ENCODE measurements at places on chromosomes 6 and 20. TPM values are rescaled to one million over a fixed set of nuclear protein-coding genes. Genes with fewer than 3 reads are reported as not detected.
A peak's percentile ranks its signal among the peaks of the same experiment; 100 is the strongest.

EDN1 gene
- total RNA-seq, result 10.6 TPM

PGK2 gene
- not detected for total RNA-seq

PLCB1 gene
- 10.8 TPM for total RNA-seq

RAET1L gene
- total RNA-seq, result not detected

DCDC2 gene
- total RNA-seq, result not detected

- no peaks in the 10 kb centered on the region for H3K27me3 ChIP-seq
- H3K4me3 ChIP-seq, result no peak overlapping the region
- H3K36me3 ChIP-seq, result peaks cover 29% of the 10 kb centered on the region
- no peak overlapping the region for H3K27ac ChIP-seq
- H3K4me1 ChIP-seq, result peaks cover 22% of the 10 kb centered on the region
Observed at GRCh38 chr6:32847004-32847403, 3.2 kb upstream of the PSMB8 start.

- no peaks in the 10 kb centered on the region for H3K27me3 ChIP-seq
- no peak for DNase-seq
- no peaks in the 10 kb centered on the region for H3K36me3 ChIP-seq
- no peaks in the 10 kb centered on the region for H3K4me1 ChIP-seq
- H3K27ac ChIP-seq, result no peak overlapping the region
Observed at GRCh38 chr6:8231956-8232355, 129.6 kb upstream of the EEF1E1 start.

DNA sequence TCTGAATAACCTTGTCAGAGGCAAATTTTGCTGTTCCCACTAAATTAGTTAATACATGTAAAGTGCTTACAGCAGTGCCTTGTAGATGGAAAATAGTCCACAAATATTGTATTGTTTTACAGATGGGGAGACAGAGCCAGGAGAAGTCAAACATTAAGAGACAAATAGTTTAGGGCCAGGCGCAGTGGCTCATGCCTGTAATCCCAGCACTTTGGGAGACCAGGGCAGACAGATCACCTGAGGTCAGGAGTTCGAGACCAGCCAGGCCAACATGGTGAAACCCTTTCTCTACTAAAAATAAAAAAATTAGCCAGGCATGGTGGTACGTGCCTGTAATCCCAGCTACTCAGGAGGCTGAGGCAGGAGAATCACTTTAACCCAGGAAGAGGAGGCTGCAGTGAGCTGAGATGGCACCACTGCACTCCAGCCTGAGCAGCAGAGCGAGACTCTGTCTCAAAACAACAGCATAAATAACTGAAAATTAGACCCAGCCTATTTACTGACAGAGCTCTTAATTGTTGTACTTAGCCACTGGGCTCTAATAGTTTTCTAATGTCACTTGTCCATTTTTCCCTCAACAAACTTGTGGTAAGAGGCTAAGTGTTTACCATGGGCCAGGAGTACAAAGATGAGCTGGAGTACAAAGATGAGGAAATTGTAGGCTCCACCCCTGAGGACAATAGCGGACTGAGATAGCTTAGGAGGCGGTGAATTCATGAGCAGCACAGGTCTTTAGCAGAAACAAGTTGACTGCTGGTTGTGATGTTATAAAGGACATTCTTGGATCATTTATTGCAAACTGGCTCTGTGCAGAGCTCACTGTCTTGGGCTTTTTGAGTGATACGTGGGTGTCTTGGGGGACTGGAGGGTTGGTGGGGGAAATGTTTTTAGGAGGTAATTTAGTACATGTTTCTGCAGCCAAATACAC lies 6.4 kb downstream of the ZSWIM3 start:
- no peak overlapping the region for H3K27ac ChIP-seq
- no peaks in the 10 kb centered on the region for H3K27me3 ChIP-seq
- peaks cover 26% of the 10 kb centered on the region for H3K4me1 ChIP-seq
- no peak overlapping the region for H3K4me3 ChIP-seq
- DNase-seq, result no peak
- peaks cover 3% of the 10 kb centered on the region for H3K36me3 ChIP-seq

GRCh38 chr20:63214514-63214913 lies 1.4 kb downstream of the YTHDF1 start:
- H3K27ac ChIP-seq, result peak overlapping the region; percentile 19
- H3K36me3 ChIP-seq, result peaks cover 10% of the 10 kb centered on the region
- DNase-seq, result no peak
- no peaks in the 10 kb centered on the region for H3K27me3 ChIP-seq
- peaks cover 50% of the 10 kb centered on the region for H3K4me1 ChIP-seq

GRCh38 chr6:156909212-156910010 lies 132.2 kb downstream of the ARID1B start:
- H3K27ac ChIP-seq, result no peak overlapping the region
- H3K27me3 ChIP-seq, result no peaks in the 10 kb centered on the region
- peaks cover 11% of the 10 kb centered on the region for H3K4me1 ChIP-seq
- peaks cover 3% of the 10 kb centered on the region for H3K36me3 ChIP-seq
- DNase-seq, result no peak

DNA sequence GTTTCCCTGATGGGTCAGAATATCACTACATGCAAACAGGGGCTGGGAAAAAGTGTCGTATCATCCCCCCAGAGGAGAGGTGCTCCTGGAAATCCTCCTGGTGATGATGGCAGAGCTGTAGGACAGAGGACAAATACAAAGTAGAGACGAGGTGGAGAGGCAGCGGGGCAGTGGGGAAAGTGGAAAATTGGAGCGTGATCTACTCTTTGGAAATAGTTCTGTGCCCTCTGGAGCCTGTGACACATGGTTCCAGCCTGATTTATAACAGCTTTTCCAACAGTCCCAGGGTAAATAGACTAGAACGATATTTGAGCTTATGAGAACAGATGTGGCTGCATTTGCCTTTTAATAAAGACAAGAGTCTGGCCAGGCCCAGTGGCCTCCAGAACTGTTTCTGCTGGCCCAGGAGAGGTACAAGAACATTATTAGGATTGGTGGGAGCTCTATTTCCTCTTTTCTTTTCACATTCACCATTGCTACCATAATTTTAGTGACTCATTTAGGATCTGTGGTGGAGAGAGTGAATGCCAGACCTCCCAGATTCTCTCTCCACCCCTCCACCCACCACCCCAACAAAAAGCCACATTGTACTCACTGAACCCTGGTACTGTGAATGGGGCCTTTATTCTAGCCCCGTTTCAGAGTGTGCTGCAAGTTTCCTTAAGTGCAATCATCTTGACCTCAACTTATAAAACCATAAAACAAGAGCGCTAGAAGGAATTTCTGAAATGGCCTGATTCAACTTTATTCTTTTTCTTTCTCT lies 78.3 kb downstream of the BTBD3 start:
- no peaks in the 10 kb centered on the region for H3K4me1 ChIP-seq
- no peak overlapping the region for H3K4me3 ChIP-seq
- no peaks in the 10 kb centered on the region for H3K36me3 ChIP-seq

DNA sequence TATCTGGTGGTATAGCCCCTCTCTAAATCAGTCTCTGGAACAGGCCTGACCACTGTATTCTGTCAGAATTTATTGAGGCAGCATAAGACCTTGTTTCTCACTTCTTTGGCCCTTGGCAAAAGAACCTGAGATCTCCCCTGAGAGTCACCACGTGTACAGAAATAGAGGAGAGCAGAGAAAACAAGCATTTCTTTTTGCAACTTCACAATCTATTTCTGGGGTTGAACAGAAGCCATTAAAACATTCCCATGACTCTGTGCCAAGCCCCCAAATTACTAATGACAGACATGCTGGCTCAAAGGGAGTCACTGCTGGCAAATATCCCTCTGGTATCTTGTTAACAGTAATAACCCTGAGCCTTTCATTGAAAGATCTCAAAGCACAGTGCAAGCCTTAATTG lies 395.3 kb downstream of the MAFB start:
- no peak overlapping the region for H3K4me3 ChIP-seq
- no peak for DNase-seq
- peak overlapping the region; percentile 60 for H3K27ac ChIP-seq
- no peaks in the 10 kb centered on the region for H3K27me3 ChIP-seq
- H3K36me3 ChIP-seq, result no peaks in the 10 kb centered on the region
- H3K4me1 ChIP-seq, result peaks cover 30% of the 10 kb centered on the region

- no peaks in the 10 kb centered on the region for H3K36me3 ChIP-seq
- no peaks in the 10 kb centered on the region for H3K4me1 ChIP-seq
- no peaks in the 10 kb centered on the region for H3K27me3 ChIP-seq
- H3K4me3 ChIP-seq, result no peak overlapping the region
Observed at GRCh38 chr20:8480597-8480996, 348.5 kb downstream of the PLCB1 start.

GRCh38 chr6:144920391-144920961 lies 635.3 kb downstream of the UTRN start:
- H3K4me1 ChIP-seq, result no peaks in the 10 kb centered on the region
- no peaks in the 10 kb centered on the region for H3K36me3 ChIP-seq

DNA sequence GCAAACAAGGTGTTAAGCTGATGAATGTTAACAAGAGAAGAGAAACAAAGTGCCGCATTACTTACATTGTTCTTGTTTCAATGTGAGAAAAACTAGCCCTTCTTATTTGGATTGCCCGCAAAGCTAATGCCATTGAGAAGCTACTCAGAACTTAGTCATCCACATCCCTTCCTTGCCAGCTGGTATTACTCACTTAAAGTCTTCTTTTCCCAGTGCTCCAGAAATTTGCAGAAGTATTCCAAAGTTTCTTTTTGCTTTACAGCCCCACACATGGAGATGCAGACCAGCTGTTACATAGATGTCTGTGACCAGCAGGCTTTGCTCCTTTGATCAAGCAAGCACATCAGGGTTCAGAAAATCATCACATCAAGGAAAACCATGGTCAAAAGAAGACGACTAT lies 529.0 kb downstream of the TBC1D32 start:
- H3K36me3 ChIP-seq, result no peaks in the 10 kb centered on the region
- H3K4me3 ChIP-seq, result no peak overlapping the region
- no peak for DNase-seq
- H3K4me1 ChIP-seq, result no peaks in the 10 kb centered on the region
- H3K27me3 ChIP-seq, result no peaks in the 10 kb centered on the region

- H3K27me3 ChIP-seq, result no peaks in the 10 kb centered on the region
- H3K27ac ChIP-seq, result no peak overlapping the region
- H3K4me1 ChIP-seq, result no peaks in the 10 kb centered on the region
- DNase-seq, result no peak
- H3K36me3 ChIP-seq, result peaks cover 2% of the 10 kb centered on the region
- H3K4me3 ChIP-seq, result no peak overlapping the region
Observed at GRCh38 chr6:162026843-162027242, 700.7 kb downstream of the PRKN start.

DNA sequence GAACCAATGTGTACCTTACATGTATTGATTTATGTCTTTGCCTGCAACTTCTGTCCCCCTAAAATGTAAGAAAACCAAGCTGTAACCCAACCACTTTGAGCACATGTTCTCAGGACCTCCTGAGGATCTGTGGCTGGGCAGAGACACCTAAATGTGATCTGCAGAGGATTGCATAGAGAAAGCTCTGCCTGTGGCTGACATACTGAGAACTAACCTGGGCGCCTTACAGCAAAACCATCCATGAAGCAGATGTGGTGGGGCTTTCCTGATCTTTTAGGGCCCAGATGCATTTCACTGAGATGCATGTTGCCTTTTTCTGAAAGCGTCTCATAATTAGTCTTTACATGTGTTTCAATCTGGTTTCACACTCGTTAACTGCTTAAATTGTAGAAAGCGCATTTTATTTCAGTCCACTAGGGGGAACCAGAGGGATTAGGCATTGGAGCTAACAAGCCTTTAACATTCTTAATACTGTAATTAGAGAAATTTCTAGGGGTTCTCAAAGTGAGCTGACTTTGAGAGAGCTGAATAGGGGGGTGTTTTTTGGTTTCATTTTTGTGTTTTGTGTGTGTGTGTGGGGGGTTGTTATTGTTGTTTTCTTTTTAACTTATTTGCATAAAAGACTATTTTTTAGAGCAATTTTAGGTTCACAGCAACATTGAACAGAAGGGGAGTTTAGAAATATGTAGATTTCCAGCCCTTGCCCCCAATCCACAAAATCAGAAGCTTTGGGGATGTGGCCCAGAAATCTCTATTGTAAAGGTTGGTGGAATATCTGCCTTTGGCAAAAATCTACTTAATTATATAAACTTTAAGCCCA lies 50.9 kb upstream of the FAM184A start:
- no peaks in the 10 kb centered on the region for H3K27me3 ChIP-seq
- no peak overlapping the region for H3K4me3 ChIP-seq
- no peaks in the 10 kb centered on the region for H3K36me3 ChIP-seq
- H3K4me1 ChIP-seq, result peaks cover 22% of the 10 kb centered on the region

DNA sequence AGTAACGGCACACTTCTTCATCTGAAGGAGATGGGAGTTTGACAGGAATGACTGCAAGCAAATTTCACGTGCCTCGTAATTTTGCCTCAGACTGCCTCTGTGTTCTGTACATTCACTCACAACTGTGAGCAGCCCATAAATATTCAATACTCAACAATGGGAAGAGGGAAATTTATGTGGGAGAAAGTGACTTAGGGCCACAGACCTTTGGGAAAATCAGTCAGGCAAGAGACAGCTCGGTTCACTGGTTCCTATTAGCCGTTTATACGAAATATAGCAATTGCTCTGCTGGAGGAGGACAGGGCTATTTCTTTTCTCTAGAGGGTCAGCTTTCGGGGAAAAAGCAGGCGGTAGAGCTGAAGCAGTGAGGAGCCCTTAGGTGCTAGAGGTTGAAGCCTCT lies 28.0 kb downstream of the OPN5 start:
- peaks cover 8% of the 10 kb centered on the region for H3K27me3 ChIP-seq
- H3K36me3 ChIP-seq, result no peaks in the 10 kb centered on the region
- no peaks in the 10 kb centered on the region for H3K4me1 ChIP-seq

DNA sequence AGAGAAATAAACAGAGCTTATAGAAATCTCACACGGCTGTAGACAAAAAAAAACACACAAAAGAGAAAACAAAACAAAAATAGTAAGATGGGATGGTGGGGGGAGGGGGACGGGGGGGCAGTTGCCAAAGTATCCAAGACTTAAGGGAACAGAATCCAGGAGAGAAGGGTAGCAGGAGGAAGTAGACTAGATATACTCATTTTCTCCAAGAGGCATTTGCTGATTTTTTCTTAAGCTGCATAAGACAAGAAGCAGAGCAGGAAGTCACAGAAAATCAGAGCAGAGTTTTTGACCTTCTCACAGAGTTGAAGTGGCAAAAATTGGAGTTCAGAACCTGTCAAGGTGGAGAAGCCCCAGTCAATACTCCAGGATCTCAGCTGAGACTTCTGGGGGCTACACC lies 237.7 kb downstream of the HIVEP2 start:
- no peak overlapping the region for H3K27ac ChIP-seq
- H3K27me3 ChIP-seq, result no peaks in the 10 kb centered on the region

DNA sequence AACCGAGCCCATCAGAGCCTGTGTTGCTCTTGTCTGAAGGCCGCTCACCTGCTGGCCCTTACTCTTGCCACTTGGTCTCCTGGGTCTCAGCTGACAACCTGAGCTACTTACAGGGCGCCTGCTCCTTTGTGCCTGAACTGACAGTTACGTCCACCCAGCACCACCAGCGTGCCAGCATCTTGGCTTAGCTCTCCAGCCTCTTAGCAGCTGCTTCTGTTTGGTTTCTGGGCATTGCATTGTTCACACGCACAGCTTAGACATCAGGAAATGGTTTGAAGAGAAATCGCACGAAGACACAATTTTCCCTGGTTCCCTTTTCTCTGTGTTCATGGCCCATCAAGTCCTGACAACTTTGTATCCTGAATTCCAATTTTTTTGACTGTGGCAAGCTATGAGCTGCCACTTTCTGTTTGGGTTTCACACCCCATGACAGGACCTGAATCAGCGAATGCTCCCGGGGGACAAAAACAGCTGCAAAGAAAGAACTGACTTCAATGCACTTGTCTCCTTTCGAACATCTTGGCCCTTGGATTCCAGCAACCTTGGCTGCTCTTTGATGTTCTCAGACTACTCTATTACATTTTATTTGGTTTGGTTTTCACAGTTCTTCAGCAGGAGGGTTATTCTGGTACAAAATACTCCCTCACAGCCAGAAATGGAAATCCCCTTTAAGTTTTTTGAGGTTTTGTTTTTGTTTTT lies 45.2 kb upstream of the LY86 start:
- DNase-seq, result no peak
- no peak overlapping the region for H3K27ac ChIP-seq
- peaks cover 49% of the 10 kb centered on the region for H3K27me3 ChIP-seq
- peaks cover 14% of the 10 kb centered on the region for H3K4me1 ChIP-seq
- H3K4me3 ChIP-seq, result no peak overlapping the region
